Panc1 (cell line): ENCODE measurements at places on chromosomes 5 and 9.

DNA sequence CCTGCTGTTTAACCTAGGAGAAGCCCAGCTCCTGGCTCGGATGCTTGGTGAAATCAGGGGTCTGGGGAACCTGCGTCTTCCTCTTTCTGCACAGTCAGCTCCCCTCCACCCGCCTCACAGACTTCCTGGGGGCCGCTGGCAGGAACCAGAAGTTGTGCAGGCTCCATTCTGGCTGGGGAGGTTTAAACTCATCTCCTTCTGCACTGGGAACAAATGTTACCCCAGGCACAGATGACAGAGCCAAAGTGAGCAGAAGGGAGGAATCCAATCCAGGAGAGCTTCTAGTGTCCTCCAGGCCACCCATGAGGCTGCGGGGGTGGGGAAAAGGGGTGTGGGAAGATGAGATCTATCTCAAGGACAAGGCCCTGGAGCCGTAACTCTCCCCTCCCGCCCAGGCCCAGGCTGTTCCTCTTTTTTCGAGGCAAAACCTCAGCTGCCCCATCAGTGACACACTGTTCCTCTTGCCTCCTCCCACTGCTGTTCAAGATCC, 31.2 kb downstream of the KCNMB1 start:
- no peak for DNase-seq

GRCh38 chr5:17831279-17831678, 197.0 kb downstream of the TAF11L14 start:
- no peak for DNase-seq

- no peak for DNase-seq
These were observed 186.7 kb upstream of the ELL2 start for GRCh38 chr5:96148376-96148775.

DNA sequence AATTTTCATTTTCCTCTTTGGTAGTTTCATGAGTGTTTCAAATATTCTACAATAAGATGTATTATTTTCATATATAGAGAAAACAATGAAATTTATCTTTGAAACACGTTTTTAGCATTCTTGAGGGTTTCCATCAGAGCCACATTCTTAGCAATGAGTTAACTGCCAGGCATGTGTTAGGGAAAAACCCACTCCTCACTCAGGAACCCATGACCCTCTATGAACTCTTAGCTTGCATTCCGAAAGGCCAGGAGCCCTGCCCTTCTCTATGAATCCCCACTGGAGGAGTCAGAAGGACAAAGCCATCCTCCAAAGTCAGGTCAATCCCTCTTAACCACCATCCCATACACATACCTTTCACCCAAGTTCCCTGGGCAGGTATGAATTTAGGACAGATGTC, 57.5 kb downstream of the ADAMTS12 start:
- no peak for DNase-seq

GRCh38 chr5:96896276-96896675, 20.0 kb downstream of the ERAP2 start:
- DNase-seq, result no peak

DNA sequence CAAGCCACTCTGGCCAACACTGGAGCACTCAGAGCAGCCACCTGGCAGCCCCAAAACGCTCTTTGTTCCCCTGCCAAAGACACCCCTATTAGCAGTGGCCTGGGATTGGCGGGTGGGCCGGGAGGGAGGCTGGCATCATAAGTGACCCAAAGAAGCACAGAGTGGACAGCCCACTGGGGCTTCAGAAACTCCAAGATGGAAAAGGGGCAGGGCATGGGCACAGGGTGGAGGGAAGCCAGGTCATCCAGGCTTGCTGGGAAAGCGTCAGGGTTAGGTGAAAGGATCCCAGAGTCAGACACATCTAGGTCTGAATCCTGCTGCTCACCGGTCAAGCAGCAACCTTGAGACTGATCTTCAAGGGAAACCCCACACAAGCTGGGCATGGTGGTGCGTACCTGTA, 14.8 kb downstream of the EEIG1 start:
- no peak for DNase-seq

GRCh38 chr9:93020771-93021670, 37.5 kb upstream of the SUSD3 start:
- DNase-seq, result no peak

GRCh38 chr9:6034954-6035353, 19.5 kb upstream of the RANBP6 start:
- no peak for DNase-seq

- DNase-seq, result no peak
These were observed 515 bp upstream of the F2R start for GRCh38 chr5:76715486-76715735.

DNA sequence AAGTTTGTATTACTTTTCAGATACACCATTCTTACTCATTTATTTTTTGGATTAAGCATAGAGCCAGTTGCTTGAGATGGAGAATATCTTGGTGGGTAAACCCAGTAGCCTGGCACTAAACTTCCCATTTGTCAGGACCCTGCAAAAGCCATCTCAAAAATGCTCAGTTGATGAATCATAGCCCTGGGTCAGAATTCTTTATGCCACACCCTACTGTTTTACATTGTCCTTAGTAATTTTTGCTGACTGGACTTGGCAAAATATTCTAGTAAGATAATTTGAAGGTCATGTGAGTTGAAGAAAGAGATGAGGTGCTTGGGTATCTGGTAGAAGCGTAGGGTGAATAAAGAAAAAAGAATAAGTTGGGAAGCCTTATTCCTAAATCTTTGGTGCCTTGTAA, 50.7 kb downstream of the C7 start:
- no peak for DNase-seq

DNA sequence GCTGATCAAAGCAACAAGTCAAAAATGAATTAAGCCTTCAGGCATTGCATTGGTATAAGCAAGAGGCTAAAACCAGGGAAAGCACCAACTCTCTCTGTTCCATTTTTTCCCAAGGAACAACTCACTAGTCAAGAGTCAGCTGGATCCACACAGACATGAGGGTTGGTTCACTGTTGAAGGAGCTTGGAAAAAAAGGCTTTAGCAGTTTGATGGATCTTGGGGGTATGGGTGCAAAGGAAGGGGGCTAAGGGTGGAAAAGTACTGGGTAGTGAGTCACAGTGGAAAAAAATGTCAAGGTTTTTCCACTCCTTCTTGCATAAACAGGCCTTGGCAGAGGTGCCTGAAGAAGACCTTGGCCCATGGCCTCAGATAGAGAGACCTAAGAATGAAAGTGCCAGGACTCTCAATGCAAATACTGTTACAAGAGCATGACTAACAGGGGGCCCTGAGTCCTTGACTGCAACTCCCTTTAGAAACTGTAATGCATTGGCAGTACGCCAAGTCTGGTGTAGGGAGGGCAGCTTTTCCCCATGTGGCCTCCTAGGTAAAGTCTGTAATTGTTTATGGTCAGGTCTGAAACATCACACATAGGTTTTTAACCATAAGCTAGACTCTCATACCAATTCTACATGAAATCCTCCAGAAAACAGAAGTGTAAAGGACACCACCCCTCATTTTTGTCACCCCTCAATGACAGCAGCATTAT, 23.7 kb downstream of the ACTL7A start:
- DNase-seq, result no peak
